MM.1S (cell line): ENCODE measurements at places on chromosomes 6 and 20.

DNA sequence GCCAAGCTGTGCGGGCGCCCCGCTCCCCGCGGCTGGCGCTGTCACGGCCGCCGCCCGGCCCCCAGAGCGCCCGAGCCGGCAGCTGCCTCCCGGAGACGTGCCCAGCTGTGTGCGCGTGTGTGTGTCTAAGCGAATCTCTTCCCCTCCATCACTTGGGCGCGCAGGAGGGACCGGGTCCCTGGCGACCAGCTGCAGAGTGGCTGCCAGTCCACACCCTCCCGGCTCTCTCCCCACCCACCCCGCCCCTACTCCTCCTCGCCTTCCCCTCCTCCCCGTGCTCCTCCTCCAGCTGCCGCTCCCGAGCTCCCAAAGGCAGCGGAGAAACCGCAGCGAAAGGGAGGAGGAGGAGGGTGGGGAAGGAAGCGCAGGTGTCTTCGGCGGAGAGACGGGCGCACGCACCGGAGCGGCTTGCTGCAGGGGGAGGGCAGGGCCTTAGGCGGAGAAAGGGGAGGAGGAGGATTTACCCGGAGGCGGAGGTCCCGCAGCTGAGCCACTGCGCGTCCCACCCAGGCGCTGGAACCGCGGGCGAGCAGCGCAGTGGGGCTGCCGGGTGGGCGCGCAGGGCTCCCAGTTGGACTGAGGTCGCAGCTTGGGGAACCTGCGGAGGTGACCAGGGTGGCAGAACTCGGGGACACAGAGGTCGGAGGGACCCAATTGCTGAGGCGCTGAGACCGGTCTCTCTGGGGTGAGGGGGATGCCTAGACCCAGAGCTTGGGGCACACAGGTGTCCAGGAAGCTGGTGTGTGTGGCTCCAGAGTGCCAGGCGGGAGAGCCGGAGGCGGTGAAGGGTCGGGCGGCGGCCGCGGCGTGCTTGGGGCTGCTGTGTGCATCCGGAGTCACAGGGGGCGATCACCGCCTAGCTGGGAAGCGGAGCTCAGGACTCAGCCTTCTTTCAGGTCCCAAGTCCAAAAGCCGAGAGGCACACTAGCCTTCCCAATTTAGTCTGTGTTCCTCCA, at the start of gene HS3ST5:
Gene HS3ST5, minus strand, starts transcription at position 198 of the 956 bp plus-strand sequence. CDS start 280,178 bp downstream, outside the sequence.
- DNase-seq, result peak; percentile 72

DNA sequence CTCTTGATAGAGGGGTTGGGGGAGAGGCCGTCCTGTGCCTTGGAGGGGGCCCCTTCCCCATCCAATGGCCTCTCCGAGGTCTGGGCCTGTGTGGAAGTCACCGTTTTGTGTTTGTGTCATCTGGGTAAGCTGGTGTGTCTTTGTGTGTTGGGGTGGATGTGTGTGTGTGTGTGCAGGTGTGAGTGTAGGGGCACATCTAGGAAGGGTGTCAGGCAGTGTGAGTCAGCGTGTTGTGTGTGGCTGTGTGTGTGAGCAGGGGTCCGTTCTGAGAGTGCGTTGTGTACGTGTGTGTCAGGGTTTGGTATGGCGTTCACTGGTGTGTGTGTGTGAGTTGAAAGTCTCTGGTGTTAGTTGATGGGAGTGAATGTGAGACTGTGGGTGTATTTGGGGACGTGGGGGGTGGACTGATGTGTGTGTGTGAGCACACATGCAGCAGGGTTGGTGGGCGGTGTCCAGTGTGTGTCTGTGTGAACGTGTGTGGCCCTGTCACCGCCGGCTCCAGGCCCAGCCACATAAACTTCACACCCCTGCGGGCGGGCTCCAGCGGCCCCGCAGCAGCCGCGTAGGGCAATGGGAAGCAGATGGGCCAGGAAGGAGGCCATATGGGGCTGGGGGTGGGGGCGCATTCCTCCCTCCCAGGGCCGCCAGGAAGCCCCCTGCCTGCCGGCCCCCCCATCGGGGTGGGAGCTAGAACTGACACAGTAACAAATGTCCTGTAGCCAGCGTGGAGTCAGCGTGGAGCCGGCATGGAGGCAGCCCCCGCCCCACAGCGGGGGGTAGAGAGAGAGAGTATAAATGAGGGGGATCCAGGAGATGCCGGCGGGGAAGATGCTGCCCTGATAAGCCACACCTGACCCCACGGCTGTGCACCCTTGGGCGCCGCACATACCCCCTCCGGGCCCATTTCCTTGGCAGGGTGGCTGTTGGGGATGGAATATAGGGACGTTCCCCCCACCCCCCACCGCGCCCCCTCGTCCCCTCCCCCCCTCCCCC, 32.1 kb downstream of the SNAI1 start:
- DNase-seq, result no peak

- no peak for DNase-seq
Observed at GRCh38 chr20:6381887-6382286, 259.1 kb upstream of the FERMT1 start.

DNA sequence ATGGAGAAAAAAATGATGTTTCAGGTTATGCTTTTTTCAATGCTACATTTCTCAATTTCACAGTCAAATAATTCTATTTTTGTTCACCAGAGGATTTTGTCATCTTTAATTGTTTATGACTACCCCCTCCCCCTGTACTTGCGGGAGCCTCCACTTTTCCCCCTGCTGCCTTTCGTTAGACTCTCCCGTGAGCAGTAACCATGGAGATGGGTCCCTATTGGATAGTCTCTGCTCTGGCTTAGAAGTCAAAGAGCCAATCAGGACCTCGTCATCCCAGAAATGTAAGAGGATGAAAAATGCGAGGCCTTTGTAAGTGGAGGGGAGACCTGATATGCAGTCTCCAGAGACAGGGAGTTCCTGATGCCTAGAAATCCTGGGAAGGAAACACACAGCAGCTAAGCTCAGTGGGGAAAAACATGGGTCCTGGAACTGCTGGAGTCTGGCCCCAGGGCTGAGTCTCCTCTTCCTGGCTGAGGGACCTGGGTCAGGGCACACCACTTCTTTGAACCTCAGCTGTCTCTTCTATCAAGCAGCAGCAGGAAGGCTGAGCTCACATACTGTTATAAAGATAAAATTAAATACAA, 298.7 kb downstream of the TSHZ2 start:
- no peak for DNase-seq

GRCh38 chr6:154386848-154387717, 30.5 kb upstream of the IPCEF1 start:
- no peak for DNase-seq

GRCh38 chr6:6676910-6677441, 88.5 kb downstream of the LY86 start:
- DNase-seq, result peak; percentile 71

GRCh38 chr20:40160097-40160550, 528.9 kb downstream of the MAFB start:
- peak; percentile 56 for DNase-seq

- peak; percentile 39 for DNase-seq
Observed at GRCh38 chr6:95866732-95867131, 149.0 kb upstream of the FUT9 start.

- DNase-seq, result no peak
Observed at GRCh38 chr6:34086558-34086957, 59.3 kb downstream of the GRM4 start.

DNA sequence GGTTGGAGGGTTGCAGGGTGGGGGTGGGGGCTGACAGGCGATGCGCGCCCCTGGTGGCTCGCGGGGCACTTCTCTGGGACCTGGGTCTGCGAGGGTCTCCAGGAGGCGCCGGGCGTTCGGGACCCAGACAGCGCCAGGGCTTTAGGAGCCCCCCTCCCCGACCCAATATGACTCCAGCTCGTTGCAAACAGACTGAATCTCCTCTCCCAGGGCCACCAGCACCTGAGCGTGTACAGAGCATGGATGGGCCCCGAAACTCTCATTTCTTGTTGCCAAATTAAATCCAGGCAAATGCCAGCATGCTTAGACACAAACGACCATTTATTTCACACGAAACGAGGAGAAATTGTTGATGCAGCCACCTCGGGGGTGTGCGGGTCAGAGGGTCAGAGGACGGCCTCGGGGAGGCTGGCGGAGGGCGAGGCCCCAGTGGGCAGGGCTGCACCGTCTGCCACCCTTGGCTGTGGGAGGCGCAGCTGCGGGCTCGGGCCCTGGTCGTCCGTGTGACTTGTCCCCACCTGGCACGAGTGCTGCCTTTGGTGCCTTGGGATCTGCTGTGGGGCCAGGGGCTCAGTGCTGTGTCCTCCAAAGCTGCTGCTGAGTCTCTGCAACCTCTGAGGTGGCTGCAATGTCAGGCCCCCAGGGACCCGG, 20.9 kb upstream of the GATA5 start:
- DNase-seq, result no peak

DNA sequence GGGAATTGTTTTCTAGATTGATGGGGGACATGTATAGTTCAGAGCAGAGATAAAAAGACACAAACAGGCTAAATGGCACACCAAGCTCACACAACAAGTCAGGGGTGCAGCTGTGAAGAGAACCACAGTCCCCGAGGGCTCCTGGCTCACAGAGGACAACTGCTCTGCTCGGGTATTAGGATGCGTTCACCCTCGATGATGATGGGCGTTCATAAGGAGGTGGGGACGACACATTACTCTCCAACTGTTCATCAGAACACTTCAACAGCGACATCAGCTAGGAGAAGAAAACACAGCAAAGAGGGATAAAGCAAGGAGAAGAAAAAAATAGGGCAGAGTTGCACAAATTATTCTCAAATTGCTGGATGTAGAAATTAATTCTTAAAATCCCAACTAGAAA, 174.8 kb upstream of the RREB1 start:
- no peak for DNase-seq

DNA sequence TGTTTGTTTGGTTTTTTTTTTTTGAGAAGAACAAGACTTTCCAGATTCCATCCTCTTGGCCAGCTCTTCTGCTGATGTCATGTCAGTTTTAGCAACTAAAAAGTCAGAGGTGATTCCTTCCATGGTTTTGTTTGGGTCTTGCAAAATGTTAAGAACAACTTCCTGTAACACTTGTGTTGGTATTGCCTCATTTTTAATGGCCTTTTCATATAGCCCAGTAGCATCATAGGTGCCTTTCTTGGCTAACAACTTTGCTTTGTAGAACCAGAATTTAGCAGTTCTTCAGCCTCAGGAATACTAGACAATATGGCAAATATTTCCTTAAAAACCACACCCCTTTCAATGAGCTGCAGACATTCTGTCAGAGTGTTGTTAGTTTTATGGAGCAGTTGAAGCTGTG, 99.5 kb upstream of the SIRPG start:
- no peak for DNase-seq

DNA sequence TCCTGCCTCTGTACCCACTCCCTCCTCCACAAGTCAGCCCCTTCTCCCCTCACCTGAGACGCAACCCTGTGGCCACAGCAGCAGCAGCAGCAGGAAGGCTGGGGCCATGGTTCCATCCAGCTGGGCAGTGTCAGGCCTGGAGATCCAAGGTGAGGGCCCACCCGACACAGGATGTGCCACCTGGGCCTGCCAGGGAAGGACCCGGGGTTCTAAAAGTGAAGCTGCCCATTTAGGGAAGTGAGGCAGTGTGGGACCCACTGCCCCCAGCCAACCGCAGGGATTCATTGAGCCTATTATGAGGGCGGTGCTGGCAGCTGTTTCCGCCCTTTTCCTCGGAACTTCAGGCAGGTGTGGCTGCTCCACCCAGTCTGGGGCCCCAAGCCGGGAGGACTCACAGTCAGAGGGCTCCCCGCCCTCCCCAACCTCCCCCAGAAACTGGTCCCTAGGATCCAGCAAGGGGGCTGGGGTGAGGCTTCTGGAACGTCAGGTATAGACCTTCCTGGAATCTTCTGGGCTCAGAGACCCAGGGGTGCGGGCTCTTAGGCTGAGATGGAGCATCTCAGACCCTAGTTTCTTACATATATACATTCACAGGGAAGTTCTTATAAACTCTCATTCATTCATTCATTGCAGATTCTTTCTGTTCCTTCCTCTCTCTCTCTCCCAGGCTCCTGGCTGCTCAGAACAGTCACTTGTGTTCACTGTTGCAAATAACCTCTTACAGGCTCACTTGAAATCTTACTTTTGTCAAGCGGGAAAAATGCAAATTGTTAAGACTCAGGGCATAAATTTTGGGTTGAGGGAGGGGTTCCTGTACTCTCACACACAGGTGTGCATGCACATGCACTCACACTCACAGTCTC, at the start of gene TREML2:
Gene TREML2, minus strand, starts transcription at position 249 of the 863 bp plus-strand sequence. Its CDS starts 141 bp downstream, at position 108.
- DNase-seq, result peak; percentile 20

GRCh38 chr20:20492521-20493332, 124.8 kb downstream of the INSM1 start:
- DNase-seq, result no peak

DNA sequence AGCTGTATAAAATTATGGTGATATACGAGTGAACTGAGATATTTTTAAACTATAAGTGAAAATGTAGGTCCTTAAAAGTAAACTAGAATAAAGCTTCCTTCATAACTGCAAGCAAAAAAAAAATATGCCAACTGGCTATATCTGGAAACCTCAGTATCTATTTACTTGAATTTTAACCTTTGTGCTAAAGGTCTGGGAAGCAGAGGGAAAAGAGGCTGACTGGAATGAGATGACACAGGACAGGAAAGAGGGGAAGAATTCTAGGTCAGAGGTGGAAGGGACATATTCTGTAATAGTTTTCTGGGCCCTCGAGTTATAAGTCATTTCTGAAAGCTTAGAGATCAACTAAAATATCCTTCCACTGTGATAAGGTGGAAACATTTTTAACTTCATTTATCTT, 46.8 kb downstream of the AIG1 start:
- no peak for DNase-seq

DNA sequence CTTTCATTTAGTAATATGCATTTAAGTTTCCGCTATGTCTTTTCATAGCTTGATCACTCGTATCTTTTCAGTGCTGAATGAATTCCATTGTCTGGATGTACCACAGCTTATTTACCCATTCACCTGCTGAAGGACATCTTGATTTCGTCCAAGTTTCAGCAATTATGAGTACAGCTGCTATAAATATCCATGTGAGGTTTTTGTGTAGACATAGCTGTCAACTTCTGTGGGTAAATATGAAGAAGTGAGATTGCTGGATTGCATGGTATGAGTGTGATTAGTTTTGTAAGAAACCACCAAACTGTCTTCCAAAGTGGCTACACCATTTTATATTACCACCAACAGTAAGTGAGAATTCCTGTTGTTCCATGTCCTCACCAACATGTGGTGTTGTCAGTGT, 79.2 kb upstream of the STMND1 start:
- no peak for DNase-seq

GRCh38 chr6:143708889-143709288, 31.1 kb downstream of the PHACTR2 start:
- no peak for DNase-seq

GRCh38 chr20:49665796-49666195, 47.9 kb downstream of the B4GALT5 start:
- DNase-seq, result no peak

GRCh38 chr6:67467341-67467740, 1167.7 kb upstream of the ADGRB3 start:
- no peak for DNase-seq

DNA sequence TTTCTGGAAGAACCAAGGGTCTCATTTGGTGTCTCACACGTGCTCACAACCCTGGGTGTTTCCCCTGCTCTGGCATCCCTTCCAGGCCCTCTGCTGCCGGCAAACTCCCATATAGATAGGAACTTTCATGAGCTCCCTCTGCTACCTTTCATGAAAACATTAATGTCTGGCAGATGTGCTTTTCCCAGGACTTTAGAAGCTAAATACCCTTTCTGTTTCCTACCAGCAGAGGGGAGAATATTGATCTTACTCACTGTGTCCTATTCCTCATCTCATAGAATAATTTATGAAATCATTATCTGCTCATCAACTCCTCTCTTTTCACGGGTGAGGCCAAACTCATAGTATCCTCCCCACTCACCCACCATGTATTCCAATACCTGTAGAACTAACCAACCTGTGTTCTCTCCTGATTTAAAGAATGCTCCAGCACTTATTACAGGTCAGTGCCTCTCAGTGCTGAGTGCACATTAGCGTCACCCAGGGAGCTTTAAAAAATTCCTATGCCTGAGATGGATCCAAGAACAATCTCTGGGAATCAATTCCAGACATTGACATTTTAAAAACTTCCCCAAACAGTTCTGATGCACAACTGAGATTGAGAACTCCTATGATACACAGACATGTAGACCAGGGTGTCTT, 298.5 kb upstream of the JAG1 start:
- no peak for DNase-seq
